ENCODE measurements at places on chromosomes 3 and 15.

GRCh38 chr15:85474700-85475316 lies 94.4 kb downstream of the AKAP13 start:
- DNase-seq: no peak

DNA sequence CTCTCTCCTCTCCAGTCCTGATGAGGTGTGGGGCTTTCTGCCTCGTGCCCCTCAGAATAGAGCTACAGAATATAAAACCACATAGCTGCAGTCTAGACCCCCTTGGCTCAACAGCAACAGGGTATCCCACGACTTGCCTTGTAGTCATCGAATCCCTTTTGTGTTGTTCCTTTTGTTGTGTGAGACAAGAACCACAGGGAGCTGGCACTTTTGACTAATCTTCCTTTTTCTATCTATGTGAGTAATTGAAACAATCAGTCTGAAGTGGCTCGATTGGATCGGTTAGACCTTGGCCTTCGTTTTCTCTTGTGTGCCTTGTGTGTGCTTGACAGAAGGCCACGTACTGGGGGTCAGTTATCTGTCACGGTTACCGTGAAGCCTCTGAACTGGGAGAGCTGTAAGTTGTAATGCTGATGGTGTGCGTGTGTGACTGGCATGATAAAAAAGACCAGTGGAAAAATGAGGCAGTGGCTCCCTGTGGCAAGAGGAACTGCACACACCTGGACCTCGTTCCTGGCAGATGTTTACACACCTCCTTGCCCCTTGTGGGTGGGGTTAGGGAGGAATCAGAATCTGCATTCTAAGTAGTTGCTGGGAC lies 23.2 kb upstream of the IQCF6 start:
- DNase-seq: no peak

- DNase-seq: no peak
Observed at GRCh38 chr3:16279010-16279801, 14.2 kb downstream of the OXNAD1 start.

- DNase-seq: no peak
Observed at GRCh38 chr3:24514119-24514518, 19.5 kb upstream of the THRB start.

All from posterior vena cava (tissue), 2 donors.